Ovary (tissue), 10 donors: ENCODE measurements at places on chromosomes 11 and 22. TPM values are rescaled to one million over a fixed set of nuclear protein-coding genes. Genes with fewer than 3 reads are reported as not detected.
A peak's percentile ranks its signal among the peaks of the same experiment; 100 is the strongest.

Gene SLC6A5
- 0.12 TPM for polyA plus RNA-seq

Gene UBQLN3
- polyA plus RNA-seq, result not detected

DNA sequence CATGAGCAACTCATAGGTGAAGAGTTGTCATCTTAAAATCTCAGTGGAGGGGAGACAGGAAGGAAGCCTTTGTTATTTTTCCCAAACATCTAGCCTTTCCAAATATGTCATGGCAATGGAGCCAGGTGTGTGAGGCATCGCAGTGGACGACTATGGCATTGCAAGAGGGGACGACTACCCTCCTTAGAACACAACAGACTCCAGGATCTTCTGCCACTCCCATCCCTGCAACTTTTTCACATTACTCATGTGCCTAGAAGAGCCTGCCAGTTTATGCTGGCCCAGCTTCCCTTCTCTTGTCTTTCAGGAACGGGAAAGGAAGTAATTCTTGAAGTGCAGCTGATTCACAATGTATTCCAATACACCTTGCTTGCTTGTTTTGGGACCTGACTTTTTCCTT lies 1008.4 kb downstream of the OPCML start:
- DNase-seq, result no peak

GRCh38 chr22:22144858-22145257 lies 99.7 kb upstream of the VPREB1 start:
- DNase-seq, result no peak

Gene ROBO4
- polyA plus RNA-seq, result 7.8 TPM

Gene TSPAN32
- polyA plus RNA-seq, result not detected

Gene TMA7B
- not detected for polyA plus RNA-seq

DNA sequence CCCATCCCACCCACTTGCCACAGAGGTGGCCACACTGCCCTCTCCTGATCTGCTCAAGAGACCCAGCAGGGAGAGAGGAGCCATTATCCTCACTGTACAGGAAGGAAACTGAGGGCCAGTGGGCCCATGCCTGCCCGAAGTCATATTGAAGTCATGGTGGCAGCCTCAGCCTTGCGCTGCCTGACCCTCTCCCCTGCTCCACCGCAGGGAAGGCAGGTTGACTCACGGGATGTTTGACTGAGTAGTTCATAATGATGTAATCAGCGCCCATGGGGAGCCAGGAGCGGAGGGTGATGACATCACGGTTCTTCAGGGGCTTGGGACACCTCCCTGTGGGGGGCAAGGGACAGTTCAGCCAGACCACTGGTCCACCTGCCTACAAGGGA lies 6.1 kb upstream of the ARAP1 start:
- no peak for DNase-seq

- no peak for DNase-seq
Measured at GRCh38 chr11:70526116-70527045, 128.1 kb downstream of the CTTN start.

DNA sequence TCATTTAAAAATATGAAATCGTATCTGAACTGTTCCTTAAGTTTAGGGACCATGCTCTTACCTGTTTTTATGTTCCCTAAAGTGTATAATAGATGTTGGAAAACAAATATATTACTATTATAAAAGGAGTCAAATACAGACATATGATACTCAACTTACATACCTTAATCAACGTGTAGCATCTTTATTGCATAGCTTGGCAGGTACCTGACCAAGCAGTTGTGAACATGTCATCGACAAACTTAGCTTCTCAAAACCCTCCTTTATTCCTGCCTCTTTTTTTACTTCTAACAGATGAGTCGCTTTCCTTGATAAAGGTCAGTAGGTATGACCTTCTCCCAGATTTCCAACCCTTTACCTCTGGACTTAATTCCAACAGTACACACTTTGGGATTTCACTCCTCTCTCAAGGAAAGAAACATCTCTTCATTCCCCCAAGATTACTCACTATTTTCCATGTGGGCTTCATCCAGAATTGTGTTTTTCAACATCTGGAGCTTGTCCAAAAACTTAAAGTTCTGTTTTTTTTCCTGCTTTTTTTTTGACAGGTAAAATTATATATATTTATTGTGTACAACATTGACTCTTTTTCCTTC lies 11.9 kb downstream of the HIPK3 start:
- no peak for DNase-seq

DNA sequence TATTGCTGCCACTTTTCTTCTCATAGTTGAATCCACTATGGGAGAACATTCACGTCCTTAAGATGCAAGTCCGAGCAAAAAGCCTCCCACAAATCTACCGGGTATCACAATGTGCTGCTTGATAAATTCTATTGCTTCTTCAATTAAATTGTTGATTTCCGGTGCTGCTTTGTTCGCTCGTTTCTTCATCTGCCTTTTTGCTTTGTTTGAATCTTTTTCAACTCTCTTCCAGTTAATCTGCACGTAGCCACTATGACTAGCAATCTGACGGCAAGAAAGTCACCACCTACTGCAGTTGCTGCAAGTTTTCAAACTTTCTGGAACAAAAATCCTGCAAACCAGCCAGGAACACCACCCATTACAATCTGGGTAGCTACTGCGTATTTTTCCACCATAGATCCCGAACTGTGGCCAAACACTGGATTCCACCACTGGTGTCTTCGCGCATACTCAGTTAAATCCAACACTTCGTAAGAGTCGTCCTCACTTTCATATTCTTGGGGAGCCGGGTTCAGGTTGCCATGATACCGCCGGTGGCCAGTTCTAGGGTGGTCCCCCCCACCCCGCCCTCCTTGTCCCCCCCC lies 59.1 kb downstream of the CLMP start:
- no peak for DNase-seq

- no peak for DNase-seq
Measured at GRCh38 chr11:111347002-111347722, 31.9 kb downstream of the POU2AF1 start.

GRCh38 chr11:12134236-12134585 lies 23.8 kb downstream of the MICAL2 start:
- no peak for DNase-seq

GRCh38 chr11:118226781-118227180 lies 2.0 kb upstream of the JAML start:
- no peak for DNase-seq

DNA sequence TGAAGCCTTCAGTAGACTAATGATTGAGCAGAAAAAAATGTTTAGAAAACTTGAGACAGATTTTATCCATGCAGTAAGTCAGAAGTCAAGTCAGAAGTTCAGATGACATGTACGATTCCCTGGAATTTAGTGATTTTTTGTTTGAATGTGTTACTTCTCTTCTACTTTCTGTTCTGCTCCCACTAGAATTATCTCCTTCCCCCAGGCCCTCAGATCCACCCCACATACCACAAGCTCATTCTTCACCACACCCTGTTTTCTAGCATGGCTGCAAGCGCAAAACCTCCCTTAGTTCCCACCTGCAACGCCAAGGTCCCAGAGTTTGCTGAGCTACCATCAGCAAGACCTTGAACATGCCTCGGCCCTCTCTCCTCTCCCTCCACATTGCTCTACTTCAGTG lies 64.1 kb downstream of the KCNJ1 start:
- no peak for DNase-seq

DNA sequence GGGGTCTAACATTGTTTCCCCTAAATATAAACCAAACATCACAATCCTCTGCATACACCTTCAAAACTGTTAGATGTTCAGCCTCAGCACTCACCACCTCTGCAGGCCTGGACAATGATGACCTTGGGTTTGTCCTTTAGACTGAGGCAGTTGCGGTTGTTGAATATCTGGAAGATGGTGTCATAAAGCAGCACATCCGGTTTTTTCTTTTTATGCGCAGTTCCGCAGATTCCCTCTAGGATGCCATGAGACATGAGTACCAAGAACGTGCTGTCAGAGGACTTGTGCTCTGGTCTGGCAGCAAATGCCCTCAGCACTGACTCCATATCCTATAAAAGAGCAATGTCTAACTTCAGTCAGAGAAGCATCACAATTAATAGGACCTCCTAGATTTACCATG lies 22.8 kb downstream of the CASP5 start:
- DNase-seq, result no peak

DNA sequence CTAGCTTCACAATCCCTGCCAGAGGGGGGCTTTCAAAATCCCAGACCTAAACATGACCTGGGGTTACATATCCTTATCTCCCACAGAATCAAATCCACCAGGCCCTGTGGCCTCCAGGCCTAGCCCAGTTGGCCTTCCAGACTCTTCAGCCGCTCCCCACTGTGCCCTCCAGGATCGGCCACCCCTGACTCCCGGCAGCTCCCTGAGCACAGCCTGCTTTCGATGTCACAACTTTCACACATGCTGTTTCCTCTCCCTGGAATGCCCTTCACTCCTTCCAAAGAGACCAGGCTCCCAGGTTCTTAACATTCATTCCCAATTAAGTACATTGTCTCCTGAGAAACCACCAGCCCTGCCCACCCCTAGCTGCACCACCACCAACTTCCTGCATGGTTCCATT lies 62.7 kb downstream of the CSNK2A3 start:
- no peak for DNase-seq

Gene OR51E2
- 0.67 TPM for polyA plus RNA-seq

Gene OR6T1
- not detected for polyA plus RNA-seq

DNA sequence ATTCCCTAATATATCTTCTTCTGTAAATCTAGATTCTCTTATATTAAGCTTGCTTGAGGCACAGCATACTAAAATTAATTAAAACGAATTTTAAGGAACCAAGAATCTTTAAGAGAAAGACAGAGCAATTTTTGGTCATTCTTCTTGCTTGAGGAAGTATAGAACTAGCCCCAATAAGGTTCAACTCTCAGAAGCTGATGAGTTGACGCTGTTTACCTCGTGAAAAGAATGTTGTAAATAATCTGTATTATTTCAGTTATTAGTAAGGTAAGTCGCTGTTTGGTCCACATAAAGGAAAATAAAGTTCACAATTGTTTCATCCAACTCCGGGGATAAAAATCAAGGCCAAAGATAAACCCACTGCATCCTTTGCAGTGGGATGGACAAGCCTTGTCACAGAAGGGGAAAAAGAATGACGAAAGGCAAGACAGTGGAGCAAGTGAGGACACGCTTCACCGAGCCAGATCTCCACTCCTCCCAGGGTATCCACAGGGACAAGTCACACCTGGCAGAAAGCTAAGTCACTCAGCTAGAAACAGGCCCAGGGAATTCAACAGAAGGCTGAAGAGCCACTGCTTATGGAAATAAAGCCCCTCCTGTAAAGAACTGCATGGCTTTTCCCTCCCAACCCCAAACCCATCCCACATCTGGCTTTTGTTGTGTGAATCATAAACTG lies 752 bp downstream of the POU2AF1 start:
- DNase-seq, result no peak

Gene TUBA8
- polyA plus RNA-seq, result 0.92 TPM

- no peak for DNase-seq
Measured at GRCh38 chr22:46538814-46539160, 1.4 kb upstream of the CELSR1 start.

DNA sequence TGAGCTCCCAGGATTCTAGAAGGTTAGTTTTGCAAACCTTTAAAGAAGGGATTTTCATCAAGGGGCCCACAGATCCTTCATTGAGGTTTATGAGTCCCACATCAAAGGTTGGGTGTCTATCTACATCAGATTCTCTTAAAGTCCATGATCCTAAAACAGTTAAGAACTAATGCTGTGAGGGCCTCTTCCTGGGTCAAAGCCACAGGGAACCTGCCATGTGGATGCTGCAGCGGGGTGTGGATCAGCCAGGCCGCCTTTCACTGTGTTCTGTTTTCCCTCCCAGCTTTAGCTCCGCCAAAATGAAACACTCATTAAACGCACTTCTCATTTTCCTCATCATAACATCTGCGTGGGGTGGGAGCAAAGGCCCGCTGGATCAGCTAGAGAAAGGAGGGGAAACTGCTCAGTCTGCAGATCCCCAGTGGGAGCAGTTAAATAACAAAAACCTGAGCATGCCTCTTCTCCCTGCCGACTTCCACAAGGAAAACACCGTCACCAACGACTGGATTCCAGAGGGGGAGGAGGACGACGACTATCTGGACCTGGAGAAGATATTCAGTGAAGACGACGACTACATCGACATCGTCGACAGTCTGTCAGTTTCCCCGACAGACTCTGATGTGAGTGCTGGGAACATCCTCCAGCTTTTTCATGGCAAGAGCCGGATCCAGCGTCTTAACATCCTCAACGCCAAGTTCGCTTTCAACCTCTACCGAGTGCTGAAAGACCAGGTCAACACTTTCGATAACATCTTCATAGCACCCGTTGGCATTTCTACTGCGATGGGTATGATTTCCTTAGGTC lies 5.3 kb downstream of the SERPIND1 start:
- DNase-seq, result no peak

Gene C1QTNF4
- not detected for polyA plus RNA-seq

GRCh38 chr11:2883979-2884815 lies 1.4 kb downstream of the CDKN1C start:
- DNase-seq, result peak; percentile 82

DNA sequence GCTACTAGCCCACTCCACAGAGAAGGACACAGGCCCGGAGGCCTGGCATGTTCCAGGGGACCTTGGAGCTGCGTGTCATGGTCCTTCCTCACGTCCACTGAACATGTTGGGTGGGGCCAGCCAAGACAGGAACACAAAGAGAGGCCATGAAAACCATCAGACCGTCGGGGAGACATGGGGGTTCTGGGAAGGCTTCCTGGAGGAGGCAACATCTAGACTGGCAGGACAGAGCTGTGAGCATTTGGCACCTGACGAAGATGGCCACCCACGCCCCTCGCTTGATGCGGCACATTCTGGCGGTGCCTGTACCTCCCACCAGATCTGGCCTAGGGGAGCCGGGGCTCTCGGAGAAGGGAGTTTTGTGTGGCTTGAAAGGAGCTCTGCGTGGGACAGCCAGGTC lies 24.7 kb upstream of the ARHGAP8 start:
- no peak for DNase-seq

- DNase-seq, result peak; percentile 34
Measured at GRCh38 chr11:117313828-117314768, 2.0 kb downstream of the BACE1 start.

- DNase-seq, result no peak
Measured at GRCh38 chr11:19845626-19846025, 133.0 kb downstream of the NAV2 start.
